ENCODE measurements at places on chromosomes 5 and 9.

DNA sequence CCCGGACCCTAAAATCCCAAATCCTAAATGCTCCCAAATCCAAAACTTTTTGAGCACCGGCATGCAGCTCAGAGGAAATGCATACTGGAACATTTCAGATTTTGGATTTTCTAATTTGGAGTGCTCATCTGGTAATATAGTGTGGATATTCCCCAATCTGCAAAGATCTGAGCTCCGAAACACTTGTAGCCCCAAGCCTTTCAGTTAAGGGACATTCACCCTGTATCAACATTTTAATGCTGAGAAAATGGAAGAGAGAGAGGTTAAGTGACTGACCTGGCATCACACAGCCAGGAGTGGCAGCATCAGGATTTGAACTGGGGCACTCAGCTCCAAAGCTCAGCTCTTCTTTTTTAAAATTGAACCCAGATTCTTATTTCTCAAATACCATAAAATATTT, 30.7 kb downstream of the QRFP start:
- DNase-seq, result no peak

DNA sequence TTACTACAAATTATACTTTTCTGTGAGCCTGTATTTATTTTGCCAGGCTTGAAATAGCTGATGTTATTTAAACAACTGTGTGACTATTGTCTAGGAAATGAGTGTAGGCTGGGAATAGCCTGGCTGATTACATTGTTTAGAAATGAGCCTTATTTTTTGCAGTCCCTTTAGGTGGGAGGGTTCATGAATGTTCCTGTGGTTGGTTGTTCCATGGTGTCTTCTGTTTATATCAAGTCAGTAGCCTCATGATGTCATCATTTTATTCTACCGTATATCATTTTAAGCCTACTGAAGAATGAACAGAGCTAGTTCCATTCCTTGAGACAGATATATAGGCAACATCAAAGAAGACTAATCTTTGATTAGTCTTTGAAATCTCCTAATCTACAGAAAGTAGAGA, 53.1 kb downstream of the MAP1B start:
- DNase-seq, result peak; percentile 90

- DNase-seq, result no peak
Measured at GRCh38 chr9:79176014-79176697, 395.6 kb upstream of the TLE4 start.

GRCh38 chr9:117412841-117413240, 2.0 kb downstream of the ASTN2 start:
- no peak for DNase-seq

DNA sequence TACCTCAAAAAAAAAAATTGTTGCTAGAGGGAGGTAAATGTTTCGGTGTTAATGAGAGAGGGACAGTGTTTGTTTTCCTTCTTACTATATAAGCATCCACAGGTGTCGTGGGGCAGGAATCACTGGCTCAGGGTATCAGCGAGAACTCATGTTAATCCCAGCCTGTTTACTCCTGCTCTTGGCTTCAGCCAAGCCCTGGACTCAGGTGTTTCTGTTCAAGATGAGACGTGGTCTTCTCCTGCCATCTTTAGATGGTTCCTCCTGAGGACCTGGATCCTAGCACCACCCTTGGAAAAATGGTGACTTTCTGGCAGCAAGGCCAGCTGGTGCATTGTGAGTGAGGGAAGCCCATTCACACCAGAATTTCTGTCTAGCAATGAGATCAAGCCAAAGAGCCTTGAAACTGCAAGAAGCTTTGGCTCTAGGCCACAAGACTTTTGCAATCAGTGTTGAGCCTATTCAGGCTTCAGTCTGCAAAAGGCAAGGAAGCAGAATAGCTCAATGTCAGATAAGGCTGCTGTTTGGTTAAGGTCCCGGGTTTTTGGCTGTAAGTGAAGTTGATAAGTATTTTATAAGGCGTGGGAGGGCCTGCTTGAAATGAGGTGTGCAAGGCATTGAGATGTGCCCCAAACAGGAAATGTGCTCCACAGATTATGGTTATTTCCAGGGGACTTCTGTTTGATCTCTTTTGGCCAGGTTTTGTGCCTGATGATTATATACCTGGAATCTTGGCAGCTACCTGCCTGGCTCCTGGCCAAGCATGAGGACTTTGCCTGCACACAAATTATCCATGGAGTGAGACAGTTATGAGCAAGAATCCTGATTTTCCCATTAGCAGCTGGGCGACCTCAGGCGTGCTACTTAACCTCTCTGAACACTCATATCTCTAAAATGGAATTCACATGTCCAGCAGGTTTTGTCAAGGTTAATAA, 99.8 kb downstream of the TENT4A start:
- DNase-seq, result no peak

DNA sequence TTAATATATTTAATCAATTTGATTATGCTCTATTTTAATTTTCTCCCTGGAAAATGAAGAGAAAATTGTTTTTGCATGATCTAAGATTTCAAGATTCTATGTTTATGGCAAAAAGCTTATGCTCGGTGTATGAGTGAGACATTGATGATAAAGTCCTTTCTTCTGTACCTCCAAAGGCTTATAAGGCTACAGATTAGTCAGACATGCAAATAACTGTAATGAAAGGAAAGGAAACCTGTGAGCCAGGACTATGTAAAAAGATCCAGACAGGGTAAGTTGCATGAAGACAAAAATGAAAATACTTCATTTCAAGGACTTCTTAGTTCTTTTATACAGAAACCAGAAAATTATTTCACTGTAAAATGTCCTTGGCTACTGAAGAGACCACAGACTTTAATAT, 52.2 kb upstream of the EDIL3 start:
- DNase-seq, result no peak

- no peak for DNase-seq
Measured at GRCh38 chr5:156815988-156816599, 34.0 kb upstream of the PPP1R2B start.

- DNase-seq, result no peak
Measured at GRCh38 chr9:136116360-136117098, 2.1 kb downstream of the TMEM250 start.

DNA sequence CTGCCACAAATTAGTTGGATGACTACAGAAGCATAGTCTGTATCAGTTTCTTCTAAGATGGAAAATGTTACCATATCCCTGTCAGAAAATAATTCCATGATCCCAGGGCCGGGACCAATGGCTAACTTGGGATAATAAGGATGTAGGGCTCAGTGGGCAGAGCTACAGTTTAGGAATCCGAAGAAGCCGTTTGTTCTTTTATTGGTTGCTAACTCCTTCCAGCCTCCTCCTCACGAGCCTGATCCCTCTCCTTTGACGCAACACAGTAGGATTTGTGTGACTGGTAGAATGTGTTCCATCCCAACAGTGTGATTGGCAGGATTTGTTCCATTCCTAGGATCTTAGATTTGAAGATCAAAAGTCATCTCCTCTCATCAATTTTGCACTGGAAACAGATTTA, 496.9 kb downstream of the AGTPBP1 start:
- no peak for DNase-seq

- DNase-seq, result no peak
Measured at GRCh38 chr9:98912450-98912849, 31.3 kb upstream of the COL15A1 start.

- DNase-seq, result no peak
Measured at GRCh38 chr9:123450098-123450770, 94.2 kb downstream of the CRB2 start.

- no peak for DNase-seq
Measured at GRCh38 chr5:33049298-33049697, 338.2 kb downstream of the NPR3 start.

- no peak for DNase-seq
Measured at GRCh38 chr9:81542118-81542889, 147.0 kb downstream of the TLE1 start.

DNA sequence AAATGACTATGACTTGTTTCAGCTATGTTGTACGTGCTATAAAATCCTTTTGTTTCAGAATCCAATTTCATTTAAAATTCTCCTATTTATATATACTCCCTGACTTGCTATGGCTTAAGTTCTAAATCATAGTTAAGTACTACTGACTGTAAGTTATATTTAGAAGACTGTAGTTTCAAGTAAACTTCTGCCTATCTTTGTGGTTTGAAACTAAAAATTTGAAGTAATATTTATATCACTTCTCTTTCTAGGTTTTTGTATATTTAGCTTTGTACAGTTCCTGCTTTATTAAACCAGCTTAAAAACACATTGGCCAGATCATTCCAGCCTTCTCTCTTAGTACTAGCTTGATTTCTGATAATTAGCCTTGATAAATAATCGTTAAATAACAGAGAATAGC, 196.3 kb downstream of the MLLT3 start:
- no peak for DNase-seq

GRCh38 chr5:16671208-16671607, 54.4 kb upstream of the RETREG1 start:
- DNase-seq, result no peak

GRCh38 chr5:100877274-100877673, 25.8 kb downstream of the ST8SIA4 start:
- DNase-seq, result no peak

DNA sequence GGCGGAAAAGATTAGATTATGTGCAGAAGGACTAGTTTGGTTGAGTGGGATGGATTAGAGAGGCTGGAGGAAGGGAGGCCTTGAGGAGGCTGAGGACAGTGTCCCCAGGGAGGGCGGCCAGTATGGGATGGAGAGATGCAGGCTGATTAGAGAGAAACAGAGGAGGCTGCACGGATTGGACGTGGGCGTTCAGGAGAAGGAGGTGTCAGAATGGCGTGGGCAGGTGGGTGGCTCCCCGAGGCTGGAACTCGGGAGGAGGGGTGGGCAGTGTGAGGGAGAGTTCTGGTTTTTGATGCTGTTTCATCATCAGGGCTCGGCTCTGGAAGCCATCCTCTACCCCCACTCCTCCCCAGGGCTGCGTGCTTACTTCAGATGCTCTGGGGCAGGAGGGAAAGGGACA, 13.0 kb downstream of the CDHR2 start:
- no peak for DNase-seq

DNA sequence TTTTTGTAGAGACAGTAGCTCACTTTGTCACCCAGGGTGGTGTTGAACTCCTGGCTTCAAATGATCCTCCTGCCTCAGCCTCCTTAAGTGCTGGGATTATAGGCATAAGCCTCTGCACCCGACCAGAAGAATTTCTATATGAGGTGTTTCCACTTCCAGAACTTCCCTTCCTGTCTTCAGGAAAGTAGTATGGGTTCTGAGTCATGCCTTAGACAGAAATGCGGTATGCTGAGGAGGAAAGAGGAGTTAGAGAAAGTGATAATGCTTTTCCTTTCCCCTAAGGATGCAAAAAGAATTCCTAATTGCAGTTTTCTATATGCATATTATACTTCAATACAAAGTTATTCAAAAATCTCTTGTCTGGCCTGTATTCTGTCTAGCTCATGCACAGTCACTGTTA, 16.4 kb upstream of the ADAMTSL1 start:
- no peak for DNase-seq

Measured in skeletal muscle cell (primary cell).